Stimulated activated CD8-positive, alpha-beta memory T cell treated with anti-CD3 and anti-CD28 coated beads, Interleukin-4, amount 100 ng/mL, for 24 hours (primary cell): ENCODE measurements at places on chromosomes 1 and 21.

- no peak for DNase-seq
These were observed 34.1 kb downstream of the SNAP47 start for GRCh38 chr1:227769047-227769935.

- DNase-seq = no peak
These were observed 183.2 kb upstream of the HMCN1 start for GRCh38 chr1:185551008-185551407.

GRCh38 chr1:212528501-212528900 lies 80.1 kb upstream of the ATF3 start:
- DNase-seq = no peak

GRCh38 chr1:37255136-37255795 lies 219.1 kb upstream of the ZC3H12A start:
- peak; percentile 4 for DNase-seq

- DNase-seq = no peak
These were observed 19.1 kb upstream of the CGN start for GRCh38 chr1:151492120-151492519.

DNA sequence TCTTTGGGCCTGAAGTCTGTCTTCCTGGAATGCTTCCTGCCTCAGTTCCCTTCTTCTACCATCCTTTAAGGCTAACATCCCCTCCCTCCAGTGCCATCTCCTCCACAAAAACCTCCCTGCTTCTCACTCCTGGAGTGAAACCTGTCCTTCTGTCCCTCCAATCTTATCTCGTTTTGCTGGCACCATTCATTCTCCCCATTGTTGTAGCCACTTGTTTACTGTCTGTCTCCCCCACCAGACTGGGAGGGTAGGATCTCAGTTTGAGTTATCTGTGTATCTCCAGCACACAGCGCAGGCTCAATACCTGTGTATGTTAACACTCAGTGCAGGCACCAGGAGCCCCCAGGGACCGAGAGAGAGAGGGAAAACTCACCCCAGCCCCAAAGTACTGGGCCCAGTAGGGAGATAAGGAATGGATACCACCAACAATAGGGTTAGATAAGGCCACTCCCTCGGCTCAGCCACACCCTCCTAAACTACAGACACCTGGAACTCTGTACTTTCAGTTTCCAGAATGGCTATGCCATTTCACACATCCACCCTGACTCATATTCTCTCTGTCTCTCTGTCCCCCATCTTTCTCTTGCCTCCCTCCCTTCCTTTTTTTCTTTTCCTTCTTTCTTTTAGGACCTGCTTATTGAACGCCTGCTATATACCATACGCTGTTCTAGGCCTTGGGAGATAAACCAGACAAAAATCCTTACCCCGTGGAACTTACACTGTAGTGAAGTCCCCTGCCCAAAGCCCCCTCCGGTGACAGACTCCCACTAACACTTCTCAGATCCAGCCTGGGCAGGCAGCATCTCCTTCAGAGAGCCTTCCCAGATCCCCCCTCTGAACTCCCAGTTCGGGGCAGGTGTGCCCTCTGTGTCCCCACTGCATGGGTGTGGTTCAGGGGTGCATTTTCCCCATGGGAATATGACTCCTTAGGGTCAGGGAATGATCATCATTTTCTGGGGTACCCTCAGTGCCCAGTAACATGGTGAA lies 3.3 kb upstream of the SSBP3 start:
- DNase-seq = no peak

- no peak for DNase-seq
These were observed 50.9 kb downstream of the EVA1C start for GRCh38 chr21:32463367-32463766.
